NCI-H526 (cell line): ENCODE measurements at places on chromosomes 1 and 21.

- DNase-seq, result no peak
These were observed 87.0 kb upstream of the COA6 start for GRCh38 chr1:234286206-234286605.

GRCh38 chr1:93302078-93302477 lies 43.6 kb upstream of the DR1 start:
- DNase-seq, result no peak

- DNase-seq, result no peak
These were observed 96.5 kb downstream of the GREM2 start for GRCh38 chr1:240515505-240515904.

GRCh38 chr1:211135342-211135950 lies 1.5 kb upstream of the KCNH1 start:
- DNase-seq, result peak; percentile 35

GRCh38 chr1:1004780-1005697 lies 5.1 kb upstream of the HES4 start:
- DNase-seq, result no peak

DNA sequence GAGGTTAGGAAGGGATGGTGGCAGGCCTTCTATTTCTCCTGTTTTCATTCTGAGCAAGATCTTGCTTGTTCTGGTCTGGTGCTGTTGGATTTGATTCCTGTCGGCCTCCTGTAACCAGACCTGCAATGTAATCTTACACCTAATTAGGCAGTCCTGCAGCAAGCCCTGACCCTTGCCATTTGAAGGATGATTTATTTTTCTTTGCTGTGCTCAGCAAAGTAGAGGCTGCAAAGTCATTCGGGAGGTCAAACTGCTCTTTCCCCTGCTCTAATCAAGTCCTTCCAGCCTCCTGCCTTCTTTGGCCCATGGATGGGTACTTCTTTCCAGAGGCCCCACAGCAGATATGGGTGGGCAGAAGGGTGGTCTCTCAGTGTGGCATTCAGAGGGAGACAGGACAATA lies 417.7 kb upstream of the USP24 start:
- no peak for DNase-seq

DNA sequence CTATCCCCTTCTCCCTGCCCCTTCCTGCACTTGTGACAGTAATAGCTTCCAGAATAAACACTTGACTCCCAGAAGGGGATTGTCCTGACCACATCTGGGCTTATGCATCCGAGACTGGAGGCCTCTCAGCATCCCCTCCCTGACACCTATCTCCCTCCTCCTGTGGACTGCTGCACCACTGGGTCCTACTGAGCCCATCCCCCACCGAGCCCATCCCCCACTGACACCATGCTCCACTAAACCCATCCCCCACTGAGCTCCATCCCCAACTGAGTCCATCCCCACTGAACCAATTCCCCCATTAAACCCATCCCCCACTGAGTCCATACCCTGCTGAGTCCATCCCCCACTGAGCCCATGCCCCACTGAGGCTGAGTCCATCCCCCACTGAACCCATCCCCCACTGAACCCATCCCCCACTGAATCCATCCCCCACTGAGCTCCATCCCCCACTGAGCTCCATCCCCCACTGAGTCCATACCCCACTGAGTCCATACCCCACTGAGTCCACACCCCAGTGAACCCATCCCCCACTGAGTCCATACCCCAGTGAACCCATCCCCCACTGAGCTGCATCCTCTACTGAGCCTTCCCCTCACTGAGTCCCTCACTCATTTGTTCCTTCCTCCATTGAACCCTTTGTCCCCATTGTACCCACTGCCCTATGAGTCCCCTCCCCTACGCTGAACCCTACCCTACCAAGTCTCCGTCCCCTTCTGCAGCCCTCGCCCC lies 5.6 kb downstream of the PDZK1IP1 start:
- no peak for DNase-seq

DNA sequence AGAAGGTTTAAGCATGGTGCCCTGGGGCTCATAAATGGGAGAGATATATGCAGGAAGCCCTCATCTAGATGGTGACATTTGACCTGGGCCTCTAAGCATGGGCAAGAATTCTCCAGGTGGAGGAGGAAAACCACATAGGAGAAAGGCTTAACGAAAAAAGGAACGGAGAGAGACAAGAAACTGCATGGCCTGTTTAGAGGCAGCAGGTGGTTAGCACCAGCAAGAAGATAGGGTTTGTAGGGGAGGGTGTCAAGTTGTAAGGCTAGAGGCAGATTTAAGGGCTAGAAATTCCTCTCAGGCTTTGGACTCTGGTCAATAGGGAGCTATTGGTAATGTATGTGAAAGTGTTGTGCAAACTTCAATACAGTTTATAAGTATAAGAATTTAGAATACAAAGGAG lies 8.2 kb upstream of the MAPKAPK2 start:
- no peak for DNase-seq

GRCh38 chr21:38916214-38916964 lies 110.7 kb downstream of the ETS2 start:
- DNase-seq, result no peak

- no peak for DNase-seq
These were observed 205.7 kb downstream of the FOXD2 start for GRCh38 chr1:47643306-47644211.
